Right renal pelvis (tissue), 4 donors: ENCODE measurements at places on chromosomes 1 and 21. TPM values are rescaled to one million over a fixed set of nuclear protein-coding genes. Genes with fewer than 3 reads are reported as not detected.

Gene TDRD5
- 6.3 TPM for polyA plus RNA-seq

Gene CELA3B
- polyA plus RNA-seq, result not detected

Gene FLG2
- 0.09 TPM for polyA plus RNA-seq

Gene S100A16
- polyA plus RNA-seq, result 115 TPM

DNA sequence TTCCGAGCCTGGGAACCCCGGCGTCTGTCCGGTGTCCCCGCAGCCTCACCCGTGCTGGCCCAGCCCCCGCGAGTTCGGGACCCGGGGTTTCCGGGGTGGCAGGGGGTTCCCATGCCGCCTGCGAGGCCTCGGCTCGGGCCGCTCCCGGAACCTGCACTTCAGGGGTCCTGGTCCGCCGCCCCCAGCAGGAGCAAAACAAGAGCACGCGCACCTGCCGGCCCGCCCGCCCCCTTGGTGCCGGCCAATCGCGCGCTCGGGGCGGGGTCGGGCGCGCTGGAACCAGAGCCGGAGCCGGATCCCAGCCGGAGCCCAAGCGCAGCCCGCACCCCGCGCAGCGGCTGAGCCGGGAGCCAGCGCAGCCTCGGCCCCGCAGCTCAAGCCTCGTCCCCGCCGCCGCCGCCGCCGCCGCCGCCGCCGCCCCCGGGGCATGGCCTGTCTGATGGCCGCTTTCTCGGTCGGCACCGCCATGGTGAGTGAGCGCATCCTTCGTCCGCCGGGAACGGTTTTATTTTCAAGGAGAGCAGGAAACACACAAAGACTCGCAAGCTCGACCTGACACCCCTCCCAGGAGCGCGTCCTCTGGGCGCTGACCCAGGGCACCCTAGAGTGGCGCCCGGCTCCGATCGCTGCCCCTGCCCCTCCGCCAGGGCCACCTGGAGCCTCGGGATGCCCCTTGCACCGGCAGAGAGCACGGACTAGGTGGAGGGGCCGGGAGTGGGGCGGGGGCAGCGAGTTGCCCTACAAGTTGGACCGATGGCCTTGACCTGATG lies at the start of gene ABCG1:
Gene ABCG1 (plus strand): TSS at position 305 of the 770 bp plus-strand sequence. CDS start 123 bp downstream, at position 428.
- no peak for DNase-seq

DNA sequence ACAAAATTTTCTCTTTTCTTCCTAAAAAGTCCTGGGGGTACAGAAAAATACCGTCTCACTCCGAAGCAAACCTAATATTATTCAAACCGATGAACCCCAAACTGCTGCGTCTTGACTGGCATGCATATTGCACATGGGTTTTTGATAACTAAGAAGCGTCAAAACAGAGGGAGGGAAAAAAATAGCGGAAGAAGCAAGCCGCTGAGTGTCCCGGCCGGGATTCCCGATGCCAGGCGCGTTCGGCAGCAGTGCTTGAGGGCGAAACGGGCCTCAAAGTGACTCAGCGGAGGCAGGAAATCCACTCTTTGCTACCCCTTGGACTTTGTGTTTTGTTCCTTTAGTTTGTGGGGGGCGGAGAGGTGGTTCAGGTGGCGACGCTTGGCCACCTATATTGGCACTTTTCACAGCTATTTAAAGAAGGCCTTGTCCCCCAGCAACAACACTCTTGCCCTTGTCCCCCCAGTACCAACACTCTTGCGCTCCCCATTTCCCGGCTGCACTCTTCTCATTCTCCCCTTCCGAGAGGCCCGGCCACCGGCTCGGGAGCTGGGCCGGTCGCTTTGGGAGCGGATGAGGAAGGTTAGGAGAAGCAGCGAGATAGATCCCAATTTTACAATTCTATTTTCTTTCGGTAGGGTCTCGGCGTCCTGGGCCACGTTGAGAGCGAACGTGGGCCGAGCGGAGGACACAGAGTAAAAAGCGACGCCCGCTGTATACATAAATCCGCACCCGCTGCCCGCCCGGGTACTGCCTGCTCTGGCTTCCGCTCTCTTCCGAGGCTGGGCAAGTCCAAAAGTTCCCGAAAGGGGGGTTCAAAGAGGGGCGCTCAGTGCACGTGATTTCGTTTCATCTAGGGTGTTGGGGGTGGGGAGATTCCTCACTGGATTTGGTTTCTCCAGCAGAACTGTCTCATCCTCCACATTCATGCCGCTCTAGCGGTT lies 2.5 kb downstream of the LMX1A start:
- no peak for DNase-seq

- DNase-seq, result no peak
These were observed at the start of gene C2CD4D for GRCh38 chr1:151839457-151840403. TSS of gene C2CD4D (minus strand) at chr1:151839820. CDS start at chr1:151838989, 831 bp downstream.

- no peak for DNase-seq
These were observed 9.4 kb upstream of the TMEM52 start for GRCh38 chr1:1928231-1929101.

Gene KIF21B
- 2.2 TPM for polyA plus RNA-seq

Gene C1orf226
- 18.3 TPM for polyA plus RNA-seq

- DNase-seq, result no peak
These were observed 96.5 kb upstream of the CAMK1G start for GRCh38 chr1:209486861-209487593.

Gene LCE2B
- polyA plus RNA-seq, result not detected

DNA sequence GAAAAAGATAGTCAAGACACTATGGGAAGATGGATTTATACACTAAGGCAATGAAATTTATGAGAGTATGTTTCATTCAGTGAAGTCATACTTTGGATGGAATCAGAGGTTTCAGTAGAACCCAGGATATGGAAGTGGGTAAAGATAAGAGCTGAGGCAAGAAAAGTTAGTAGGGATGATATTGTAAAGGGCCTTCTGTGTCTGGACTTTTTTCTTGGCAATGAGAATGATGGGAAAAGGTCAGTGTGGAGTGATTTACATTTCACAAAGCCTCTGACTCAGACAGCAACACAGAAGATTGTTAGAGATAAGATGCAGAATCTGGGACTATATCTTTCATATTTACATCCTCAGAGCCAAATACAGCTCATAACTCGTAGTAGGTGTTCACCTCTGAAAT lies 32.1 kb downstream of the SH3BGR start:
- no peak for DNase-seq

DNA sequence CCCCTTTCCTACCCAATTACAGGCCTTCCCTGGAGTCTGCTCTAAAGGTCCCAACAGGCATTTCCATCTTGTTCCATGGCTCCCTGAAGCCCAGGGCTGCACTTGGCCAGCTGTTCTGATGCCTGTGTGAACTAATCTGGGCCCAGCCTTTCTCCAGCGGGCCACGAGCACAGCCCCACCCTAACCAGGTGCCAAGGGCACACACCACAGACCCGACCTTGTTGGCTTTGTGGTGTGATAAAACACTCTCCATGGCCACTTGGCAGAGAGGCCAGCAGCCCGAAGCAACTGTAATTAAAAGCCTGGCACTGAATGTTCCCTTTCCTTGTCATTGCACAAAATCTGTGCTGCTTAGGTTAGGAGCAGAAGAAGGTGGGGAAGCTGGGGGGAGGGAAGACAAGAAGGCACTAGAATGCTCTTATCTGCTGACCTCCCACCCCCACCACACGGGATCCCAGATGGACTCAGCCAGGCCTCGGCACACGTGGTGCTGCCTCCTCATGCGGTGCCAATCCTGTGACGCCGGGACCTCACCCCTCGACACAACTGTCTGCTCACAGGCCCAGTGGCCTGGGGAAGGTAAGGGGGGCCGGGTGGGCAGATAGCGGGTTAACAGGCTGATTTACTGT lies 9.9 kb downstream of the HCRTR1 start:
- DNase-seq, result no peak

- no peak for DNase-seq
These were observed 3.6 kb downstream of the ZC3H12A start for GRCh38 chr1:37477946-37478345.

Gene BCL10
- polyA plus RNA-seq, result 25.2 TPM

DNA sequence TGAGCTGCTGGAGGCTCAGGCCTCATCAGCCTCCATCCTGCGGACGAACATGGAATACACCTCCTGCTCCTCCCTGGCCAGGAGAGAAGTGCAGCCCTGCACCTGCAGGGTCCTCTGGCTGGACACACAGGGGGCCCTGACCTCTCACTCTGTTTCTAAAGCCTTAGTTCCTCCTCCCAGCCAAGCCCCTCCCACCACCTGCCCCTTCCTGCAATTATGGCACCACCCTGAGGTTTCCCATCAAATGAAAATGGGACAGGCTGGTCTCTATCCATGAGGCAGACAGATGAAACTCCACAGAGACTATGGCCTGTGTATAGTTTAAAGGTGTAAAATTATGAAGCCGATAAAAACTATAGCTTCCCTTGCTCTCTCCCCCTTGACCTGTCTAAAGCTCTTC lies 42.6 kb downstream of the CACNA1S start:
- DNase-seq, result no peak
